ENCODE measurements at places on chromosomes 1 and 21.

GRCh38 chr1:234212764-234213657 lies 160.2 kb upstream of the COA6 start:
- no peak for DNase-seq

- no peak for DNase-seq
Measured at GRCh38 chr1:116277840-116278540, 95.1 kb upstream of the ATP1A1 start.

DNA sequence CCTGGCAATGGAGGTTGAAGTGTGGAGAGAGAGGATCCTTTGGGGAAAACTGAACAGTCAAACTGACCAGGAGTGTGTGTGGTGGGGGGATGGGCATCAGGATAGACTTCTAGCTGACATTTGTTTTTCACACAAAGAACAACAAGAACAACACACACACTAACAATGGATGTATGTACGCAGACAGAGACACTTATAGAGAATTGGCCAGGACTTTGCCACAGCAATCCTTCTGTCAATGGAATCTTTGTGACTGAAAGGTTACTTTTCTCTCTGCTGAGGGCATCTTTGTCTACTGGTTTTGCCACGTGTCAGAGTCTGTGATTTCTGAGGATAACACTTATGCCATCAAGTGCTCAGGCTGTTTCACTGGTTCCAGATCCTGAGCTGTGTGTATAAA lies 12.4 kb upstream of the FCGR2A start:
- no peak for DNase-seq

- DNase-seq: no peak
Measured at GRCh38 chr1:20429296-20429695, 56.7 kb downstream of the CAMK2N1 start.

GRCh38 chr1:59384443-59384842 lies 87.5 kb downstream of the FGGY start:
- no peak for DNase-seq

DNA sequence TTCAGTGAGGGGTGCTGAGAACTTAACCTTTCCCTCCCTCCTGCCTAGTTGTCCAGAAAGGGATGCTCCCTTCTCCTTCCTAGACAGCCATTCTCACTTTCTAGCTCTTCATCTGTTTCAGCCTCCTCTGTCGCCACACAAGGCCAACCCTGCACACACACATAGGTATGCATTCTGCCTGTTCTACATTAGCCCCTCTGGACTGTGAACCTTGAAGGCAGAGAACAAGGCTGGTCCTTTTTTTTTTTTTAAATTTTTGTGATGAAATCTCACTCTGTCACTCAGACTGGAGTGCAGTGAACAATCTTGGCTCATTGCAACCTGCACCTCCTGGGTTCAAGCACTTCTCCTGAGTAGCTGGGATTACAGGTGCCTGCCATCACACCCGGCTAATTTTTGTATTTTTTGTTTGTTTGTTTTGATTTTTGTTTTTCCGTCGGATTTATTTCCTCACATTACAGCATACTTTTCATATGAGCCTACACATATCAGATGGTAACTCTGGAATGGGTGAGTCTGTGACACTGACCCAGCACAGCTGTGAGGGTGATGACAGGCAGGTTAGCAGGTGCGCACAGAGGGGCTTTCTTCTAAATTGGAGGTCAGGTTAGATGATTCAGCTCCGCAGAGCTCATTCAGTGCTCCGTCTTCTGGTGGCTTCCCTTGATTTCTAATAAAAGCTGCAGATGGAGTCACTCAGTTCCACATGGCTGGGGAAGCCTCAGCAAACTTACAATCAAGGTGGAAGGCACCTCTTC lies 4.9 kb upstream of the AKR1A1 start:
- DNase-seq: no peak

DNA sequence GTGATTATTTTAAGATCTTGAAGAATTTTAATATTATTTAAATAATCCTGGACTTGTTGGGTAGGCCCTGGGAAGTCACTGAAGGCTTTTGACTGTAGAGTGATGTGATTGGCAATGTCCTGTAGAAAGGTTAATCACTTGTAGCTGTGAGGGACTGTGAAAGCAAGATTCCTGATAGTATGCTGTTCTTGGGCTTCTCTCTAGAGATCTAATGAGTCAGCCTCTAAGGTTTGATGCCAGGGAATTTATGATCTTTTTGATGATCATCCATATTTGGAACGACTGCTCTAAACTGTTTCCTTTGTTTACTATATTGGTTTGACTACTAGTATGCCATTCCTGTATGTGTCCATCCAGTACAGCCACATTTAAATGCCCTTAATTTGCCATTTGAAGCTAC lies 56.5 kb downstream of the CAMSAP2 start:
- DNase-seq: no peak

GRCh38 chr1:63323865-63324778 lies 1.8 kb downstream of the FOXD3 start:
- no peak for DNase-seq

- no peak for DNase-seq
Measured at GRCh38 chr1:213439703-213440102, 388.7 kb downstream of the RPS6KC1 start.

GRCh38 chr1:53562981-53563379 lies 103.8 kb downstream of the DMRTB1 start:
- DNase-seq: no peak

- no peak for DNase-seq
Measured at GRCh38 chr21:40043423-40043822, 176.2 kb downstream of the PCP4 start.

- DNase-seq: no peak
Measured at GRCh38 chr1:166384948-166385347, 218.1 kb upstream of the FAM78B start.

DNA sequence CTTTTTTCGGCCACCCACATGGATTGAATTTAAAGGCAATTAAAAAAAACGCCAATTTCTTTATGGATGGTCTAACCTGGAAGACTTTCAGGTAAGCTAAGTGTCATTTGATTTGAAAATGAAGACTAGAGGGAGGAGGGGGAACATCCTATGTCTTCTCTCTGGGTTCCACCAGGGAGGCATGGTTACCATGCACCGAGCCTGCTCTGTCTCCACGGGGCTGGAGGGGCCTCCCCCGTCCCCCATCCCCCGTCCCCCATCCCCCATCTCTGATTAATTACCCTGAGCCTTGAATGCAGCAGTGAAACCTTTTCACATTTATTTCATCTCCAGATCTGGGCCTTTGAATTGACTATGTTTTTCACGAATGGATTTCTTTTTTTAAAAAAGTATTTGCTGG lies 135.1 kb downstream of the TLR5 start:
- no peak for DNase-seq

GRCh38 chr1:201584471-201585092 lies 45.7 kb downstream of the NAV1 start:
- DNase-seq: no peak

GRCh38 chr1:223230161-223230881 lies 87.3 kb upstream of the TLR5 start:
- no peak for DNase-seq

DNA sequence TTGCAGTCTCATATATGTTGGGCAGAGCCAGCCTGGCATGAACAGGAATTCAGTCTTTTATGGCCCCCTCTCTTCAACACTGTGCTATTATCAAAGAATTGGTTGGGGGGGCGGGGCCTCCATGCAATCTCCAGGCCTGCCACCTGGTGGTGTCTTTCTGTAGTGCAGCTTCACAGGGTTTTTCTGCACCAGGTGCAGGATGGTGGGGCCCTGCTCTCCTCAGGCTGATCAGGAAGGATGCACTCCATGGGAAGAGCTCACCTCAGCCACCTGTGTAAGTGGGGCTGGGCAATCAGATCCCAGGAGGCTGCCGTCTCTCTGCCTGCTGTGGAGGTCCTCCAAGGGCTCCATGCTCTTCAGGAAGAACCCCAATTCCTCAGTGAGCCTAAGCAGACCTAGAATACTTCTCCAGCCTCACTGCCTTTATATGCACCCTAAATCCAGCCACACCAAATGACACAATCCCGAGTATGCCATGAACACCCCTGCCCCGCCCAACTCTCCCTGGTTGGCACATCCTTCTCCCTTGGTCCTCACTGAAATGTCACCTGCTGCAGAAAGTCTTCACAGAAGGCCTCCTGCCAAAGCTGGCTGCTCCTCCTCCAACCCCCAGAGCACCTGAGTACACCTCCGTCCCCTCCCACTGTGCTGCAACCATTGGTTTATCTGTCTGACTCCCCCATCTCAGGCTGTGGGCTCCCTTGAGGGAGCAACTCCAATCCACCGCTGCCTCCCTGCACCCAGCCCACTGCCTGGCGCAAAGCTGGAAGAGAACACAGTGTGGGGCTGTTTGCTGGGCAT lies 16.5 kb downstream of the STK40 start:
- peak; percentile 73 for DNase-seq

DNA sequence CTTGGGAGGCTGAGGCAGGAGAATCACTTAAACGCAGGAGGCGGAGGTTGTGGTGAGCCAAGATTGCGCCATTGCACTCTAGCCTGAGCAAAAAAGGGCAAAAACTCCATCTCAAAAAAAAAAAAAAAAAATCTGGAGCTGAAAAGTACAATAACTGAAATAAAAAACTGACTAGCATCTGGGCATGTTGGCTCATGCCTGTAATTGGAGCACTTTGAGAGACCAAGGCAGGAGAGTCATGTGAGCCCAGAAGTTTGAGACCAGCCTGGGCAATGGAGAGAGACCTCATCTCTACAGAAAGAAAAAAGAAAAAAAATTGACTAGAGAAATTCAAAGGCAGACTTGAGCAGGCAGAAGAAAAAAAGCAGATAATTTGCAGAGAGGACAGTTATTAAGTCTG lies 18.1 kb downstream of the CLDN19 start:
- no peak for DNase-seq

- no peak for DNase-seq
Measured at GRCh38 chr21:46096596-46097335, 1.1 kb upstream of the COL6A2 start.

GRCh38 chr1:85623061-85623471 lies 42.5 kb downstream of the CCN1 start:
- no peak for DNase-seq

- DNase-seq: no peak
Measured at GRCh38 chr1:209529233-209529632, 54.3 kb upstream of the CAMK1G start.

- DNase-seq: no peak
Measured at GRCh38 chr1:10556430-10557005, 81.8 kb downstream of the PEX14 start.

GRCh38 chr1:43414634-43415223 lies 25.0 kb downstream of the SZT2 start:
- DNase-seq: peak; percentile 62

DNA sequence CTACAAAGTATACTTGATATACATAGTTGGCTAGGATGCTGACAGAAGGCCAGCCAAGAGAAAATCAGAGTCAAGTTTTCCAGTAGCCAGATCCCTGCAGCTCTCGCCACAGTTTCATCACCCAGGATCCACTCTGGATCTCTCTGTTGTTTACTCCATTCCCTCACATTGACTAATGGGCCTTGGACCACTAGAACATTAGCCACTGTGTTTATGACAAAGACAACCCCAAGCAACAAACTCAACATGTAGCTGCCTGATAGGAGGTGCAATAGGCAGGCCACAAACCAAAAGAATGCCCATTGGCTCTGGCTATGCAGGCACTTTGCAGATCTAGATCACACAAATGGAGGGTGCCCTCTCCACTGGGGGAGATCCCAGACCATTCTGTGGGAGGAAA lies 44.2 kb downstream of the ARHGEF11 start:
- DNase-seq: no peak

DNA sequence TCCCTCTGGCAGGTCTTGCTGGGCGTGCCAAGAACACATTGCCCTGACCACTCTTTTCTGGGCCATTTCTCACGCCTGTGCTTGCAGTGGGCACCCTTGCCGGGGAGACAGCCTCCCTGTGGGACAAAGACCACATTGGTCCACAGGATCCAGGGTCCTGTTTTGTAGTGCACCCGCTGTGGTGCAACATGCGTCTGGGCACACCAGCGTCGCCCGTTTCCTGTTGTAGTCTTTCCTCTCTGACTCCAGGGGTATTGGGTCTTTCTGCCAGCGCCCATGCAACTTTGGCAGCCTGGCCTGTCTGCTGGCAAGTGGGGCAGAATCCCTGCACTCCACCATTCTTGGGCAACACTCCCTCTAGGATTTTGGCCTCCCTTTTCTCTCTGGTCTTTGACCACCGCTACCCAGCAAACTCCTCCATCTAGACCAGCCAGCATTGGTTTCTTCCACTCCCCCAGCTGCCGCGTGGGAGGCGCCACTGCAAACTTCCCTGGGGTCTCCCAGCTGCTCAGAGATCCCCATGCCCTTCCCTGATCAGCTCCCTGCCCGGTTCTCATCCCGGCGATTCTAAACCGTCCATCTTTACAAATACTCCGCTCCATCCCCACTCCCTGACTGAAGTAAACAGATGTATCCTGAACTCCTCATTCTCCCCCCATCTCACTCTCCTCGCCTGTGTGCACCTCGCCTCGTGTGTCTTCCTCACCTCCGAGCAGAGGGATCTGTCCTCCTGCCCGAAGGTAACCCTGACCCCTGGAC lies 1.2 kb upstream of the TPRG1L start:
- no peak for DNase-seq

GRCh38 chr1:59266180-59266926 lies 30.5 kb upstream of the FGGY start:
- peak; percentile 18 for DNase-seq

- peak; percentile 54 for DNase-seq
Measured at GRCh38 chr1:155136748-155137147, 1.1 kb downstream of the SLC50A1 start.

- DNase-seq: peak; percentile 45
Measured at GRCh38 chr1:212256369-212256768, 28.8 kb upstream of the PPP2R5A start.

DNA sequence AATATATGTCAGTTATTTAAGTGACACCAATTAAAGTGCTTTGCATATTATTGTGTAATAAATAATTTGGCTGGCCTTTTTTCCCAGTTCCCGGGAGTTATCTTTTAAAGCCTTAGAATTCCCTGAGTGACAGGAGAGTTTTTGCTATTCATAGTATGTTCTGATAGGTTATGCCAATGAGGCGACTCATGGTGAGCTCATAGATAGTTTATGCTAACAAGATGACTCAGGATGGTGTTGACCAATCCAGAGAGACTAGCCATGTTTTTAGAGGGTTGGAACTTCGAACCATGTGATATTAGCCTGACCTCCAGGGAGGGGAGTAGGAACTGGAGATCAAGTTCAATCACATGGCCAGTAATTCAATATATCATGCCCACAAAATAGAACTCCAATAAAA lies 310.8 kb downstream of the USP25 start:
- no peak for DNase-seq

DNA sequence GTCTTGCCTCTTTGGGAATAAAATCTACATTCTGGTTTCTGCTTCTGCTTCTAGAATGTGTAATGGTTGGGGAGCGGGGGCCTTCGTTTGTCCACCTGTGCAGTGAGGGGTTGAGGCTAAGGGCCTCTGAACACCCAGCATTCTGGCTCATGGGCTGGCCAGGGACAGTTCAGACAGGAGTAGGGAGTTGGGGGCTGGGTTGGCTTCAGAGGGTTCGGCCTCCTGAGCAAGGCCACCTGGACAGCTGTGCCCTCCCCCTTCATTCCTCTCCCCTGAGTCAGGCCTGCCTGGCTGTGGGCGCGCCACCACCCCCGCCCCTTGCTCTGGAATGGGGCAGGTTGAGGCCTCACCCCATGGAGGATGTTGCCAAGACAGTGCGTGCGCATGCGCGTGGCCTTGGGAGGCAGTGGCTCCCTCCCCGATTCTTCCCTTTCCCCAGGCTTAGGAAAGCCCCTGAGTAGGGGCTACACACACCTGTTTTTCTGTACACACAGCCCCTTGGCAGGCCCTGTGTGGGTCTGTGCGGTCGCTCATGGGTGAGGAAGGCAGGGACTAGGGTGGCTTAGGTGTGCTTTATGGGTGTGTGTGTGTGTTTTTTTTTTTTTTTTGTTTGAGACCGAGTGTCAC lies 57.0 kb downstream of the YARS1 start:
- no peak for DNase-seq
